Putamen (tissue), 1 donor: ENCODE measurements at places on chromosomes 7 and 10.

GRCh38 chr7:156833312-156833711, 59.7 kb downstream of the LMBR1 start:
- DNase-seq = no peak

DNA sequence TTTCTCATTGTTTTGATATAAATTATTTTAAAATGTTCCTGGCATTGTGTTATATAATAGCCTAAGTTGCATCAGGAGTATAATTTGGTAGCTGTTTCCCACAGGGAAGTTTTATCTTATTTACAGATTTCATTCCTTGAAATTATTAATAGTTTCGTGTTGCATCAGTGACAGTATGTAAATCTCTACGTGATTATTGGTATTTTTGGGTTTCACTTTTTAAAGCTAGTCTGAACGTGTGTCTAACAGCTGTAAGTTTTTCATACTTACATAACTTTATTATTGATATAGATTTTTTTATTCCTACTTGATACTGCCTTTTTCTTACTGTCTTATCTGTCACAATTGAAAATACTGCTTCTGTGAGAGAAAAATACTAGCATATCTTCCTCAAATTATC, 167.9 kb downstream of the PHF14 start:
- DNase-seq = no peak

DNA sequence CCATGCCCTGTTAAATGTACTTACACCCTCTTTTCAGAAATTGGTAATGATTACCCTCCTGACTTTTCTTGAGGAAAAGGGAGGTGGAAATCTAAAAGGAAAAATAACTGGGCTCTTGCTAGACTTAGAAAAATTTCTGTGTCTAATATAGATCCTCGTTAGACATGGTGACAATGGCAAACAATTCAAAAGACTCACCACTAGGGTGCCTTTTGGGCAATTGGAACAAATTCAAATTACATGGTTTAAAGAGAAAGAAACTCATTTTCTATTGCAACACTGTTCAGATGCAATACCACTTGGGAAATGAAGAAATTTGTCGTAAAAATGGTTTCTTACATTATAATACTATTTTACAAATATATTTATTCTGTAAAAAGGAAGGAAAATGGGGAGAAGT, 950.1 kb downstream of the GRM8 start:
- DNase-seq = no peak

- DNase-seq = no peak
Measured at GRCh38 chr10:24331457-24331856, 122.5 kb downstream of the KIAA1217 start.

DNA sequence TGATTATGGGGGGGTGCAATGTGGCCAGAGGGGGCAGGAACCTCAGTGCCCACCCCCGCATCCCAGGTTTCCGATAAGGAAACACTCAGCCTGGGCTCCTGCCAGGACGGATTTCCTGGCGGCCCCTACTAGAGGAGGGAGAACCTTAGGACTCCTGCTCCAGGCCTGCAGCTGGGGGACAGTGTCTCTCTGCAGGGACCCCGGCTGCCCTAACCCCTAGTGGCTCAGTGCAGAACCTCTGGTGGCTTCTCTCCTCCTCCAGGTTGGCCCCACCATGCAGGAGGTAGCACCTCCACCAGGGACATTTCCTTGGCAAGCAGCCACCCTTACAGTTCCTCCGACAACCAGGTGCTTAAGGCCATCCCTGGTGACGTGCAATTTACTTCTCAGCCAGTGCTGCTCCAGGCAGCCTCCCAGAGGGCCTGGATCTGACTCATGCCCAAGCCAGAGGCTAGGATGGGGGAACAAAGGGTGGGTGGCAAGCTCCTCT, 31.9 kb downstream of the SH2B2 start:
- DNase-seq = no peak

GRCh38 chr7:35289376-35289775, 35.5 kb upstream of the TBX20 start:
- DNase-seq = no peak

DNA sequence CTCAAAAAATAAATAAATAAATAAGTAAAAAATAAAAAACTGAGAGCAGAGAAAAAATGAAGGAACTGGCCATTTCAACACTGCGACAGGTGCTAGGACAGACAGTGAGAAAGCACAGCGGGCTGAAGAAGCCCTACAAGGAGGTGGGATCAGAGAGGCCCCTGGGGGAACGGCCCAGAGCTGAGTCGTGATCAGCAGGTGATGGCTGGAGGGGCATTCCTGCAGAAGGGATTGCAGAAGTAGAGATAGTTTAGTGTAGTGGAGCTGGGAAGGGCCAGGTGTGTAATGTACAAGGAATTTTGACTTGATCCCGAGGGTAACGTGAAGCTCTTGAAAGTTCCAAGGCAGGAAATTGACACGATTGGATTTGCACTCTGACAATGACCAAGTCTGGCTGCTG, 112.1 kb downstream of the CUL2 start:
- DNase-seq = no peak

- DNase-seq = no peak
Measured at GRCh38 chr7:40755438-40755837, 620.6 kb downstream of the SUGCT start.

DNA sequence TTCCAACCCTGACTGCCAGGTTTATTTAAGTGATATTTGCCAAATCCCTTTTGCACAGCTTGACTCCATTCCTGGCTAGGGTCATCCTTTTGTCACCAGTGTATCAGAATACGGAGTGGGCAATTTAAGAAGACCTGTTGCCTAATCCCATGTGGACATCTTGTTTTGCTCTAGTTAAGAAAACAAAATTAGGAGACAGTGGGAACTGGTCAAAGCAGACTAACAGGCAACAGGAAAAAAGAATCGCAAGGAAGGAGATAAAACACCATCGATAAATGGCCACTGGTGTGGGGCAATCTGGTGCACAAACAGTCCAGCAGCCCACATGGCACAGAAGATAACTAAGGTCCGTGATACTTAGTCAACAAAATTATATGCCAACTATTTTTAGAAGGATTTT, 21.4 kb downstream of the KDM7A start:
- DNase-seq = no peak

DNA sequence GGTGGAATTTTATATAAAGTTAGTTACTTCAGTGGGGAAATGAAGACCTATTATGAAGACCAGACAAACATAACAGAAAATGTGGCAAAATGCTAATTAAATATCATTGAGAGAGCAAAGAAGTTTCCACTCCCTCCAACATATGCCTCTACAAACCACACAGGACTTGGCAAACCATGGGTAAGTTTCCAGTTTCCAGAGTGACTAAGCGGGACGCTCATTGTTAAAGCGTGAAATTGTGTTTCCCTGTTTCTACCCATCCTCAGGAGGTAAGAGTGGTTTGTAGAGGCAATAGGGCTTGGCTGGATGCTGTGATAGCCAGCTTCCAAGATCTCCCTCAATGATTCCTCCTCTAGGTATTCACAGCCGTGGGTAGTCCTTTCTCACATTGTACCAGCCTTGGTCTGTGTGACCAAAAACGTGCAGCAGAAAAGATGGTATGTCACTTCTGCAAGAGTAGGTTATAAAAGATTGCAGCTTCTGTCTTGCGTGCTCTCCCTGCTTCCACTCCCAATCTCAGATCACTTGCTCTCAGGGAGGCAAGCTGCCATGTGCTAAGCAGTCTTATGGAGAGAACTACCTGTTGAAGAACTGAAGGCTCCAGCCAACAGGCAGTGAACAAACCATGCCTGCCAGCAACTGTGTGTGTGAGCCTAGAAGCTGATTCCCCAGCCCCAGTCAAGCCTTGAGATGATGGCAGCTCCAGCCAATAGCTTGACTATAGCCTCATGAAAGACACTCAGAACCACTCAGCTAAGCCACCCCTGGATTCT, 35.7 kb downstream of the CBX3 start:
- no peak for DNase-seq

DNA sequence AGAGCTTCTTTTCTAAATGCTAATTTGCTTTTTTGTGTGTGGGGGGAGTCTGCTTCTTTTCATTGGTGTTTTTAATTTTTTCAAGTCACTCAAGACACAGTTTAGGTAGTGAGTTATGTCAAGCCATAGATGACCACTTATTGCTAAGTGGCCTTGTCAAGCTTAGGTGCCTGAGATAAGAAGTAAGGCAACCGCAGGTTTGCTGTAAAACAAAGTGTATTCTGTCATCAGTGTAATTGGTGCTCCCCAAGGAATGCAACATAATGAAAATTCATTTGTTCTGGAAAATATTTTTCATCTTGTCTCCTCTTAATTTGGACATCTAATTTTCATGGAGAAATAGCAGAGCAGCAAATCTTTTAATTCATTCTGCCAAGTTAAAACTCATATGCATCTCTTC, 249.6 kb downstream of the EXOC4 start:
- DNase-seq = no peak

- DNase-seq = no peak
Measured at GRCh38 chr7:106862317-106863089, 2.6 kb upstream of the PIK3CG start.

GRCh38 chr10:83678850-83679249, 460.5 kb upstream of the GHITM start:
- no peak for DNase-seq

- DNase-seq = no peak
Measured at GRCh38 chr7:50331564-50332208, 27.2 kb downstream of the IKZF1 start.

GRCh38 chr7:48637382-48637781, 287.0 kb upstream of the CDC14C start:
- no peak for DNase-seq

DNA sequence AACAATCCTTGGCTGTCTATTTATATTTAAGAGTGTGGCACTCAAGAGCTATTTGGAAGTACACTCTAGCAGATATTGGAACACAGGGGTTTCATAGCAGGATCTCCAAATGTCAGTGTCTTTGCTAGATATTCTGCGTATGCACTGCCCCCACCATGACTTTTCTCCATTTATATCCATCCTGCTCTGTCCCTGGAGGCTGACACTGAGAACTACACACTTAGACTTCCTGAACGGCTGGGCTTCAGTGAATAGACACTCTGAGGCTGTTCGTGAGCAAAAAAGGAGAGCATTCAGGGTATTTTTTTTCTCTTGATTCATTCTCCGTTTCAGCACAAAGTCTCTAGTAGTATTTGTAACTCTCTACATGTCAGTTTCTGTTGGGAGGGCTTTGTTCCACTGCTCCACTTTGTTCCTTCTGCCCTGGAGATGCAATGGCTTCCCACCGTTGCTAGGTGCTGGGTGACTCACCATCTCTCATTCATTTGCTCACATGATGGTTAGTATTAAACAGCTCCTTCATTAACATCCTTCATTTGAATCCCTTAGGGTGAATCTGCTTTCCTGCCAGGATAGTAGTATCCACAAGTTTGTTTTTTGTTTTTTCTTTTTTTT, 155.9 kb upstream of the SLC13A1 start:
- DNase-seq = no peak

GRCh38 chr10:71840177-71840957, 10.7 kb downstream of the PSAP start:
- peak; percentile 89 for DNase-seq

GRCh38 chr10:92052088-92052487, 128.5 kb downstream of the BTAF1 start:
- DNase-seq = no peak

- DNase-seq = no peak
Measured at GRCh38 chr7:123727071-123727837, 21.5 kb downstream of the WASL start.

- no peak for DNase-seq
Measured at GRCh38 chr10:29160150-29160617, 128.7 kb upstream of the LYZL1 start.

DNA sequence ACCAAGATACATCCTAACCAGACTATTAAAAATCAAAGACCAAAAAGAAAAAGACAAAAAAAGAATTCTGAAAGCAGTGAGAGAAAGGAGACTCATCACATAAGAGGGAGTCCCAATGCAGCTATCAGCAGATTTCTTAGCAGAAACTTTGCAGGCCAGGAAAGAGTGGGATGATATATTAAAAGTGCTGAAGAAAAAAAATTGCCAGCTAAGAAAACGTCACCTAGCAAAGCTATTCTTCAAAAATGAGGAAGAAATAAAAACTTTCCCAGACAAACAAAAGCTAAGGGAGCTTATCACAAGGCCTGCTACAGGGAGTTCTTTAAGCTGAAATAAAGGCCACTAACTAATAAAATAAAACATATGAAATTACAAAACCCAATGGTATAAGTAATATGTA, 40.5 kb upstream of the CDK6 start:
- DNase-seq = no peak

- no peak for DNase-seq
Measured at GRCh38 chr10:125911990-125912389, 15.6 kb downstream of the FANK1 start.

DNA sequence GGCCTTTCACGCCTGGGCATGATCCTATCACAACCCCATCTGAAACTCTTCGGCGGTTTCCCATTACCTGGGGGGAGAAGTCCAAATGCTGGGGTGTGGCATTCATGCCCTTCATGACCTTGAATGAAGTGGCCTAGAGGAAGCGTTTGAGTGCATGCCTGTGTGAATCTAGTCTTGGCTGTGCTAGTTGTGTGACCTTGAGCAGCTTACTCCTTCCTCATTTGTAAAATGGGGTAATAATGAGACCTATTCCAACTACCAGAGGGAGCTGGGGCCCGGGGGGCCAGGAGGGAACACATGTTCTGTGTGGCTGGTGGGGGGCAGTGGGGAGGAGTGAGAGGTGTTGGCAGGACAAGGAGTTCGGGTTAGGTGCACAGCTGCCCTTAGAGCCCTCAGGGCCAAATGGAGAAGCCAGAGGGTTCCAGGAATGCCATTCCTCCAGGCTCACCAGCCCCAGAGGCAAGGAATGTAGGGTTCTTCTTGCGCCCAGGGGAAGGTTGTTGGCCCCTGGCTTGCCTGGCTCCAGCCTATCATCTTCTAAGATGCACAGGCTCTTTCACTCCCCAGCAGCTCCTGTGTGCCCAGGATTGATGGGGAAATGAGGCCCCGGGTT, 21.3 kb upstream of the TBRG4 start:
- DNase-seq = no peak

DNA sequence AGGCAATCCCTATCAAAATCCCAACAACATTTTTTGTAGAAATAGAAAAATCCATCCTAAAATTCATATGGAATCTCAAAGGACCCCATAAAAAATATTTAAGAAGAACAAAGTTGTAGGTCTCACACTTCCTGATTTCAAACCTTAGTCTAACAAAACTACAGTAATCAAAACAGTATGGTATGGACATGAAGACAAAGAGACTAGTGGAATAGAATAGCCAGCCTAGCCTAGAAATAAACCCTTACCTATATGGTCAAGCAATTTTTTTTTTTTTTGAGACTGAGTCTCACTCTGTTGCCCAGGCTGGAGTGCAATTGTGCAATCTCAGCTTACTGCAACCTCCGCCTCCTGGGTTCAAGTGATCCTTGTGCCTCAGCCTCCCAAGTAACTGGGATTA, 3.6 kb upstream of the TMEM120A start:
- no peak for DNase-seq

- DNase-seq = no peak
Measured at GRCh38 chr10:62839590-62839989, 23.4 kb upstream of the EGR2 start.

GRCh38 chr10:115063701-115064658, 29.2 kb upstream of the ATRNL1 start:
- no peak for DNase-seq

GRCh38 chr7:67549126-67549525, 552.5 kb downstream of the TYW1 start:
- no peak for DNase-seq
